ENCODE measurements at places on chromosomes 16 and 17.

- DNase-seq, result no peak
Measured at GRCh38 chr17:38540514-38541045, 65.2 kb downstream of the SRCIN1 start.

DNA sequence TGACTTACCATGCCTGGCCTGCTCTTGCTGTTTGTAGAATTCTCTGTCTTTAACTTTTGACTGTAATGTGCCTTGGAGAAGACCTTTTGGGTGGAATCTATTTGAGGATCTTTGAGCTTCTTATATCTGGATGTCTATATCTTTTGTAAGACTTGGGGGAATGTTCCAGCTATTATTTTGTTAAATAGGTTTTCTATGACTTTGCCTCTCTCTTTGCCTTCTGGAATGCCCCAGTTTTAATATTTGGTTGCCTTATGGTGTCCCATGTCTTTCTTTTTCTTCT, 10.3 kb upstream of the PHB1 start:
- no peak for DNase-seq

GRCh38 chr17:29358416-29358815, 31.7 kb upstream of the TAOK1 start:
- DNase-seq, result no peak

GRCh38 chr17:67055041-67055443, 10.7 kb downstream of the CACNG1 start:
- no peak for DNase-seq

GRCh38 chr17:7721612-7722011, 4.1 kb downstream of the DNAH2 start:
- DNase-seq, result no peak

DNA sequence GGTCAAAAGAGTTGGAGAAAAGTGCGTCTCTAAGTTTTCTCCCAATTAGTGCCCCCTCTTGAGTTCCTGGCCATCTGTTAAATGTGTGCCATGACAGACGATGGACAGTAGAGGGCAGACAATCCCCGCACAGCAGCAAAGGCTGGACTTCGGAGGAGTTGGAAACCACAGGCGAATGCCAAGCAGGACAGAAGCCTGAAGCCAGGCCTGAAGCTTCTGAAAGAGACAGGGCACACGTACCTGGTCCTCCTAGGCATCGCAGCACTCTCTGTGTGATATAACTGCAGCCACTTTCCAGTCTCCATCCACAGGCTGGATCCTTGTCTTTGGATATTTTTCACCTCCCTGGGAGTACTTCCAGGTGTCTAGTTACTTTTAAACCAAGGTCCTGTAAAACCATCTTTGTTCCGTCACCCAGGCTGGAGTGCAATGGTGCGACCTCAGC, 14.5 kb downstream of the C17orf100 start:
- DNase-seq, result peak; percentile 63

GRCh38 chr16:53626811-53627210, 76.8 kb downstream of the RPGRIP1L start:
- no peak for DNase-seq

DNA sequence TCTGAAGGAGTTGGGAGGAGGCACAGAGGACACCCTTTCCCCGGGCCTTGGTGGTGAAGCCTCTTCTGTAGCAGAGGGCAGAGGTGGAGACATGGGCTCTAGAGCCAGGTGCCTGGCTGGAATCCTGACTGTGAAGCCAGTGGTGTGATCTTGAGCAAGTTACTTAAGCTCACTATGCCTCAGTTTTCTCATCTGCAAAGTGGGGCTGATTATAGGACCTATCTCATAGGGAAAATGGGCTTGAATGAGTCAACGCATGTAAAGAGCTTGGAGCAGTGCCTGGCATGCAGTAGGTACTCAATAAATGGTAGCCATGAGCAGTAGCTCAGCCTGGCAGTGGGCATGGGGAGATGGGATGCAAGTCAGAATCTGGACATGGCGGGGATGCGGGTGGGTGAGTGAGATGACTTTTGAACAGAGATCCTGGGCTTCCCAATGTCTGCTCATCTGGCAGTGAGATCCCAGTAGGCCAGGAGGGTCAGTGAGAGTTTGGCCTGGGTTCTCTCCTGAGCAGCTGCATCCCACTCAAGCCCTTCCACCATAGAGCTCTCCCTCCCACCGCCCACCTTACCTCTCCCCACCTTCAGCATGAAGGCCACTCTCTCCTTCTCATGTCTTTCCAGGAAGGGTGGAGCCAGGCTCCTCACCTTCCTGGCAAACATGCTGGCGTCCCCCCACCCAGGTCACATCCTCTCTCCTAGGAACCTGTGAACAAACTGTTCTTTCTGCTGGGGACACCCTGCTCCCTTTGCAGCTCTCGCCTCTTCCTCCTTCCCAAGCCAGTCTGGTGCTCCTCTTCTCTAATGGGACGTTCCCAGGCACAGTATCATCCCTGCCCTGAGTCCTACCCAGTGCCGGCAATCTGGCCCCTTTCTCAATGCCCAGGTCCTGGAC, 13.1 kb upstream of the SP2 start:
- no peak for DNase-seq

- no peak for DNase-seq
Measured at GRCh38 chr17:596763-597644, 117.6 kb downstream of the VPS53 start.

- no peak for DNase-seq
Measured at GRCh38 chr17:56831369-56832095, 2.2 kb downstream of the C17orf67 start.

- DNase-seq, result no peak
Measured at GRCh38 chr16:53056392-53056881, 1.6 kb downstream of the CHD9 start.

DNA sequence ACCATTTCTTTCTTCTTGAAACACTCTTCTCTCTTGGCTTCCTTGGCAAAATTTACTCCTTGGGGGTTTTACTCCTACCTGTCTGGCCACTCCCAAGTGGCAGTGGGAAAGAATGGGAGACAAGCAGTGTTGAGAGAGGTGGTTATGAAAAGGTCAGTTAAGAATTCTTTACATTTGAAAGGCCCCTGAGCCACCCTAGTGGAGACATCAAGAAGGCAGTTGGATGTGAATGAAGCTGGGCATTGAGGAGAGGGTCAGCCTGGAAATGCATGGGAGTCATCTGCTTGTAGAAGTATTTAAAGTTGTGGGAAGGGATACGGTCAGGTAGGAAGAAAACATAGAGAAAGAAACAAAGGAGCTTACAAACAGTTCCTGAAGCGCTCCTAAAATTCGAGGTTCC, 42.3 kb upstream of the CCNF start:
- no peak for DNase-seq

DNA sequence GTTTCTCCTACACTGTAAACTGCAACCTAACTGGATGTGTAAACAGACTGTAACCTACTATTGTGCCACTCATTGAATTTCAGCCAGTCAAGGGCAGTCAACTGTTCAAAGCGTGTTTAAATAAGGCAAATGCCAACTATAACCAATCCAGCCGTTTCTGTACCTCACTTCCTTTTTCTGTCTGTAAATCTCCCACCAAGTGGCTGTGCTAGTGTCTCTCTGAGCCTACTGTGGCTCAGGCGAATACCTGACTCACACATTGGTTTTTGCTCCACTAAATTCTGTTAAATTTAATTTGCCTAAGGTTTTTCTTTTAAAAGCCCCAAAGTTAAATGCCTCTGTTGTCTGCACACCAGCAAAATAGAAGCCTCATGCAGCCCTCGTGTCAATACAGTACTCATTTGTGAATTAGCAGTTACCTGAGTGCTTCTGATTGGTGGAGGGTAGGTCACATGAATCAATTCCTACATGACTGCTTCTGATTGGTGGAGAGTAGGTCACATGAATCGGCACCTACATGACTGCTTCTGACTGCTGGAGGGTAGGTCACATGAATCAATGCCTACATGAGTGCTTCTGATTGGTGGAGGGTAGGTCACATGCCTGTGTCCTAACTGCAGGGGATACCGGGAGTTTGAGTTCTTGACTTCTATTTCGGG, 31.1 kb upstream of the CCR7 start:
- DNase-seq, result no peak

DNA sequence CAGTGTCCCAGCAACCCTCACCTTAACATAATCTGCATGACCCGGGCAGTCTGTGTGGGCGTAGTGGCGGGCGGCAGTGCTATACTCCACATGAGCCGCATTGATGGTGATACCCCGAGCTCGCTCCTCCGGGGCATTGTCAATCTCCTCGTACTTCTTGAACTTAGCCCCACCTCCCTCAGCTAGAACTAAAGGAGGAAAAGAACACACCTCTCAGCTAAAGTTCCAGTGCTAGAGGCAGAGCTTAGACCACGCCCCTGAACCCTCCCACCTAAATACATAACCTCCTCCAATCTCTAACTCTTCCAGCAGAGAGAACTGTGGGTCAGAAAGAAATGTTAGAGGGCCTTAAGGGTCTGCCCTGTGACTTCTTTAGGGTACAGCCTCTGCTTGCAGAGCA, 855 bp downstream of the TUFM start:
- no peak for DNase-seq

DNA sequence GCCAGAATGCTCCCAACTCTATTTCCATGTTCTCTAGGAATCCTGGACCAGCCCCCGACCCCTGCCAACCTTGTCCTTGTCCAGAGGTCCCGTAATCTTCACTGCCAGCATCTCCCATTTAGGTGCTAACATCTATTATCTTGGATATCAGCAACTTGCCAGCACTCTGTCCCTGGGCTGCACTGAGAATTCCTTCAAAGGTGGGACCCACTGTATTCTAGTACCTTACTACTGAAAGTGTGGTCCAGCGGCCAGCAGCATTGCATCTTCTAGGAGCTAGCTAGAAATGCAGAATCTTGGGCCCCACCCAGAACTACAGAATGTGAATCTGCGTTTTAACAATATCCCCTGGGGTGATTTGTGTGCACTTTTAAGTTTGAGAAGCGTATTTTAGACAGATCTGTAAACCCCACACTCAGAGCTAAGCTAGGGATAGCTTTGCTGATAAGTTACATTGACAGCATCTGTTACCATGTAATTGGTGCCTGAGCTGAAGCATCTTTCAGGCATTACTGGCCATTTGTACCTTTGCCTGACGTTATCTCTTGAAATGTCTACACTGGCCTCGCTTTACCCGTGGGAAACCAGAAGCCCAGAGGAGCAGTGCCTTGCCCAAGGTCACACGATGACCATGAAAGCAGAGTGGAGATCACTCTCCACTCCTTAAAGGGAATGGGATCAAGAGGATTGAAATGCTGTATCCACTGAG, 8.3 kb downstream of the ABAT start:
- DNase-seq, result no peak

GRCh38 chr17:81032641-81033480, 2.1 kb upstream of the BAIAP2 start:
- no peak for DNase-seq

- no peak for DNase-seq
Measured at GRCh38 chr16:67082100-67082499, 27.6 kb upstream of the PHAF1 start.
